NCI-H1436 treated with DMSO at 0.1 percent for 48 hours (cell line): ENCODE measurements at places on chromosomes 7 and 10.
A peak's percentile ranks its signal among the peaks of the same experiment; 100 is the strongest.

GRCh38 chr7:148856891-148857290 is 27.2 kb downstream of the EZH2 start:
- no peak for DNase-seq

DNA sequence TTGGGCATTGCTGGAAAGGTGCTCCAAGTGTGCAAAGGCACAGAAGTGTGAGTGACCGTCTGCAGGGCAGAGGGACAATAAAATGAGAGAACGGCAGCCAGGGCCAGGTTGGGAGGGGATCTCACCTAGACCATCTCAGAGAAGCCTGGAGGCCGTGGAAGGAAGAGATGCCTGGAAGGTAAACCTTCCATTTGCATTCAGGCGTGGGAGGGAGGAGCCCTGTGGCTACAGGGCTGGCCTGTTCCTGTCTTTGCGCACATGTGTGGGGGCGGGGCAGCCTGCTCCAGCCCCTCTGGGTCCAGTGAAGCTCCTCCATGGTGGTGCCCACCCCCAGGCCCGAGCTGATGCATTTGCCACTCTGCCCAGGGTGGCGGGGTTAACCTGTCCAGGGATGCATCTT is 473.6 kb upstream of the MGMT start:
- DNase-seq, result no peak

GRCh38 chr10:34240039-34240438 is 575.1 kb downstream of the PARD3 start:
- DNase-seq, result no peak

DNA sequence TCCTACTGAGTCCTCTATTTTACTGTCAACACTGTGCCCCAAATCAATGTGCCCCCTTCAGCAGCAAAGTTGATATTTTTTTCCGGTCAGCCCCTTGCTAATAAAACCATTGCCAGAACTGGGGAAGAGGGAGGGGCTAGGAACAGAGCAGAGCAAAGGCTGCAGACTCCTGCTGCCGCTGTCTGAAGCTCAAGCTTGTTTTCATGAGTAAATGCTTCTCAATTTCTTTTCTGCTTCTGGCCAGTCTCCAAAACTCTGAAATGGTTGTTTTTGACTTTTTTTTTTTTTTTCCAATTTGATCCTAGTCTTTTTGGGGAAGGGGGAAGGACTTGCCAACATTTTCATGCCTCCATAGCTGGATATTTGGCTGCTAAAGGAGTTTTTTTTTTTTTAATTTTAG is 26.7 kb upstream of the PROSER2 start:
- DNase-seq, result no peak

DNA sequence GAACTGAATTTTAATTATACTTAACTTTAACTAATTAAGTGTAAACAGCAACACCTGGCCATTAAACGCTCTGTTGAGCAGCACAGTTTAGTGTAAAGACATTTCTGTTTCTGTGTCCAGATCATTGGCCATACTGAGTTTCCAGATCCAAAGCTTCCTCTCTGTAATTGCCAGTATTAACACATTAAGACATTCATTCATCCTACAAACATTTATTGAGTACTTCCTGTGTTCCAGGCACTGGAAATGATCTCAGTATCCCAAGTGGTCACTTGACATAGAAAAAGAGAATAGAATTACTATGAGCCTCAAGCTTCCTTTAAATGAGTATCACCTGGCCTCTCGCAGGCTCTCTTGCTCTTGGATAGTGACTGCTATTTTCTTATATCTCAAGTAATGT is 618.1 kb downstream of the SORCS3 start:
- DNase-seq, result no peak

GRCh38 chr7:15764851-15765382 is 78.4 kb upstream of the MEOX2 start:
- no peak for DNase-seq

- DNase-seq, result peak; percentile 71
Observed at GRCh38 chr7:7554021-7554432, 12.7 kb upstream of the MIOS start.
